ENCODE measurements at places on chromosomes 3 and 15.

GRCh38 chr15:76293361-76293760, 17.9 kb downstream of the ETFA start:
- no peak for DNase-seq

- DNase-seq, result no peak
These were observed 41.3 kb upstream of the PIK3CB start for GRCh38 chr3:138875754-138876664.

- no peak for DNase-seq
These were observed 294.2 kb downstream of the TIGIT start for GRCh38 chr3:114587986-114588385.

- no peak for DNase-seq
These were observed 87.5 kb downstream of the KCNMB2 start for GRCh38 chr3:178623666-178624255.

DNA sequence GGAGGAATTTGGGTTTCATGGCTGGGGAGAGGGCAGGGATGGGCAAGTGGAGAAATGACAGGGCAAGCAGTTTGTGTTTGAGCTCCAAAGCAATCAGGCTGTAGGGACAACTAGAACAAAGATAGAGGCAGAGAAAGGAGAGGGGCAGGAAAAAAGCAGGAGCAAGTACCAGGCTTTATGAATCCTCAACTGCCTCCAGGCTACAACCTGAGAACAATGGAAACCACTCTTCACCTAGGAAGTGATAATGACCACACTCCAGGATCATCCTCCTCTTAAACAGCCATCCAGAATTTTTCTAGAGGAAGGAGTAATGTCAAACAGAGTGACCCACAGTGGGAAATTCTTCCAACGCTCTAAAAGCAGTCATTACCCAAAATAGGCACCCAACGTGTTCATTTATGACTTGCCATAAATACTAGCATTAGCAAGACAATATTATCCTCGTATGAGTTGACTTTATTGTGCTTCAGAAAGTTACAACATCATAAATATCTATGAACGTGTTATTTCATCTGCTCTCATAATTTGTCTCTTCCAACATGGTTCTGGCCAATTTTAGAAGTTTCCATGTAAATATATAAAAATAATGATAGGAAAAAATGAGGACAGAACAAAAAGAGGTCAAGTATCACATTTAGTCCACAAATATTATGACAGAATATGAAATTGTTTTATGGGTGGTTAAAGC, 50.5 kb downstream of the TNFAIP8L3 start:
- no peak for DNase-seq

- DNase-seq, result peak; percentile 56
These were observed 23.2 kb upstream of the IP6K2 start for GRCh38 chr3:48739955-48740823.

- DNase-seq, result no peak
These were observed 607.7 kb downstream of the PYDC2 start for GRCh38 chr3:192068464-192069254.

DNA sequence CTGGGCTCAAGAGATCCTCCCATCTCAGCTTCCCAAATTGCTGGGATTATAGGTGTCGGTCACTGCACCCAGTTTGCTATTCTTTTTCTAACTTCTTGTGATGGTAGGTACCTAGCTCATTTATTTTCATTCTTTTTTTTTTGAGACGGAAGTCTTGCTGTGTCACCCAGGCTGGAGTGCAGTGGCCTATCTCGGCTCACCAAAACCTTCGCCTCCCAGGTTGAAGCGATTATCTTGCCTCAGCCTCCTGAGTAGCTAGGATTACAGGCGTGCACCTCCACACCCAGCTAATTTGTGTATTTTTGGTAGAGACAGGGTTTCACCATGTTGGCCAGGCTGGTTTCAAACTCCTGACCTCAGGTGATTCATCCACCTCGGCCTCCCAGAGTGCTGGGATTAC, 30.1 kb upstream of the RAD51 start:
- no peak for DNase-seq

- no peak for DNase-seq
These were observed 9.9 kb upstream of the GP9 start for GRCh38 chr3:129050556-129051295.

DNA sequence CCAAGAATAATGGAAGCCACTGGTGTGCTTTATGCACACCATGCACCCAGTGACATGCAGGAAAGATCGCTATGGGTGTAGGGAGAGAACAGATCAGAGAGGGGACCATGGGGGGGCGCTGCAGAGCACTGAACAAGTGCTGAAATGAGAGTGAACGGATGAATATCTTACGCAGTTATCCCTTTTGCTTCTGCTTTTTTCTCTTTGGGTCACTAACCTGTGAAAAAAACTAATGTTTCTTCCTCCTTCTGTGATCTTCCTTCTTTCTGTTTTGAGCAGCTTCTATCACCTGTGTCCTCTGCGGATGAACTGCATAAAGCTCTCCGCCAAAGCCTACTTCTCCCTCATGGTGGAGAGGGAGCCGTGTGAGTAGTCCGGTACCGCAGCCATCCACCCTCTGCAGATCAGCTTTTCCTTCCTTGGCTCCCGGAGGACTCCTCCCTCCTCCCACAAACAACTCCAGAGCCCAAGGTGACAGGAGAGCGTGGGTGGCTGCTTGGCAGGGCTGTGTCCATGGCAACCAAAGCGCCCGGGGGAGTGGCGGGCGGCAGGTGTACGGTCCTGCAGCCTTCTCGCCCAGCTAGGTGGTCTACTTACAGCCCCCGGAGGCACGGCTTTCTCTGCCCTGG, 106.2 kb downstream of the DGKG start:
- DNase-seq, result no peak

- no peak for DNase-seq
These were observed 280.8 kb upstream of the ROPN1 start for GRCh38 chr3:124272605-124273151.

- DNase-seq, result no peak
These were observed 67.2 kb downstream of the EIF4E3 start for GRCh38 chr3:71657831-71658530.

DNA sequence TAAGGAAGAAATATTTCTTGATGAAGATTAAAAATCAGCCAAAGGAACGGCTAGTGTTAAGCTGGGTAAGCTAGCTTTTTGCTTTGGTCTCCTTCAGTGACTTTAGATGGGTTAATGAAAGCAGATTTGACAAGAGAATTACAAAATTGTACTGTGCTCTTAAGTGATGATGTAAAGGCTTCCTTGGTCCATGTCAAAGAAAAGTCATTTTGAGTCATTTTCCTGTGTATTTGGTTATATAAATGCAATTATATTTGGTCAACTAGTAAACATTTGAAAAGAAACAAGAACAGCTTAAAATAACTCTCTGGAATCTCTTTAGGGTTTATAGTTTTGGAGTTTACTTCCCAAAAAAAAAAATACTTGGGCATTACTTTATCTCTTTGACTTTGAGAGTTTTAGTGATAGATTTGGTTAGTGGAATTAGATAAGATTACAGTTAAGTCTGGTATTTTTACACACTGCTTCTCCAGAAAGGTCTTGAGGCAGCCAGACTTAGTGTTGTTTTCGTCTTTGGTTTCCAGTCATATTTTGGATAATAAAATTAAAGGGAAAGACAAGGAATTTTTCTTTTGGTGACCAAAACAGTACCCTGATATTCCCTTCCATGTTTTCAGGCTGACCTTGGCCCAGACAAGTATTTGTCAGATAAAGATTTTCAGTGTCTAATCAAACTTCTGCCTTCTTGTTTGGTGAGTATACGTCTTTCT, 42.3 kb downstream of the PDHB start:
- no peak for DNase-seq

DNA sequence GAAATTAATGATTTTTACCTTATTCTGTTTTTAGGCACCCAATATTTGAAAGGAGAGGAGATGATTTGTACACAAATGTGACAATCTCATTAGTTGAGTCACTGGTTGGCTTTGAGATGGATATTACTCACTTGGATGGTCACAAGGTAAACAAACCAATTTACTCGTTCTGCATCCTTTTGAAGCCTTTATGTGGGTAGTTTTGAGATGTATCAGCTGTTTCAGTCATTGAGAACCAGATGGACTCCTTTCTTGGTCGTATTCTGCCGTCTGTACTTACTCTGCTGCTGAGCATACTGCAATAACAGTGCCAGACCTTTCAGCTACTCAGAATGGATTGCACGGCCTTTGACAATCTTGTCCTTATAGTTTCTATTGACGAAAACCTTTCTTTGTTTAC, 13.3 kb downstream of the DNAJB11 start:
- no peak for DNase-seq

- no peak for DNase-seq
These were observed 13.8 kb upstream of the PLD1 start for GRCh38 chr3:171824116-171824515.

DNA sequence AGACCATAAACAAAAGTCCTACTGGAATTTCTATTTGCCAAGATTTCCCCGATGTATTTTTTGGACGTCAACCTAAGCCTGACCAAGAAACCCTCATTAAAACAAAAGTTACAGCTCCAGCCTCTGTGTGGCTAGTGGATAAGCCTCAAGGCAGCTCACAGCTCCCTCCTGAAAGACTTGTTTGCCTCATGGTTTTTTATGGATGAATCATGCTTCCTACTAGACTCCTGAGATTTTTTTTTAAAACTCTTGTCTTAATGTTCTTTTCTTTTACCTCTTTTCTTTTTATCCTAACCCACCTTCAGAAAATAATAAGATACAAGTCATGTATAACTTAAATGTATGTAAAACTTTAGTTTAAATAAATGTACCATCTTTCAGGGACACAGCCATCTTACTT, 52.4 kb downstream of the SUCNR1 start:
- DNase-seq, result peak; percentile 69

- DNase-seq, result no peak
These were observed 60.8 kb downstream of the GREM1 start for GRCh38 chr15:32778391-32779176.

DNA sequence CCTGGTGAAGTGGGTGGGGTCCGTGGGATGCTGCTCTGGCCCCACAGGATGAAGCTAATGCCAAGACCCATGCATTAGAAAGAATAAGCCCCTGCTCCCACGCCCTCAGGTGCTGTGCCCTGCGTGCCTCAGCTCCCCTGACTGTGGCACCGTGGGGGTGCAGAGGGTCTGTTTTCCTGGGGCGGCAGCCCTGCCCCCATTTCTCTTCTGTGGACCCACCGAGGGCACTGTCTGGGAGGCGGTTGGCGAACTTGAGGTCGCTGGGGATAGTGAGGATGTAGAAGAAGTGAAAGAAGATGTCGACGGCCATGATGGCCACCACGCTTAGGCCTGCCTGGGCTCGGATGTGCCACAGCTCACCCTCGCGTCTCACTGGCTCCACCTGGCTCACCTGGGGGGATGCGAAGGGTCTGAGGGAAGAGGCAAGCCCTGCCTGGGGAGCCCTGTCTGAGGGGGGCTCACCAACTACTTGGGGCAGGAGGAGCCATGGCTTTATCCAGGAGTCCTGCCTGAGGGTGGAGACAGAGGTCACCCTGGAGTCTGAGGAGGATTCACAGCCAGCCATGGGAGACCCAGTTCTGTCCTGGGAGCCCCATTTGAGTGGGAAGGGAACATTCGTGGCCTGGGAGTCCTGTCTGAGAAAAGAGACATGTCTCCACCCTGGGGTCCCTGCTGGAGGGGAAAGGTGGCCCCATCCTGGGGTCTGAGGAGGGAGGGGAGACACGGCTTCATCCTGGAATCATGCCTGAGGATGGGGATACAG, 5.1 kb downstream of the HHATL start:
- no peak for DNase-seq

Measured in GM04504 (cell line).